ENCODE measurements at places on chromosomes 12 and 14.

- no peak for DNase-seq
Observed at GRCh38 chr14:83253870-83254269, 1720.2 kb upstream of the SEL1L start.

GRCh38 chr12:107570721-107571120, 114.9 kb upstream of the PWP1 start:
- no peak for DNase-seq

DNA sequence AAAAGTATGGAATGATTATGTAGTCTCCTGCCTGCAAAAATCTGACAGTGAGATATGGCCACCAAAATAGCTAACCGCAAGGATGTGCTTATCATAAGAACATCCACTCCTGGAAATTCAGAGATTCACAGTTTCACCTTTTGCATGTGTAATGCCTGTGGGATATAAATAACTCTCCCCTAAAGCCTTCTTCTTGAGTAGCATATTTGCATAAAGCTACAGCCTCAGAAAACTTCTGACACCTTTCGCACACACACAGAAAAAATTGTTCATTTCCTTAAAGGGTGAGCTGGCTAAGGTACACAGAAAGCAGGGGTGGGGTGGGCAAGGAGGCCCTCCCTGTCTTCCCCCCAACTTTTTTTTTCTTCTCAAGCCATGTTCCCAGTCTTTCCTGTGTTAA, 3.1 kb upstream of the IGF1 start:
- no peak for DNase-seq

DNA sequence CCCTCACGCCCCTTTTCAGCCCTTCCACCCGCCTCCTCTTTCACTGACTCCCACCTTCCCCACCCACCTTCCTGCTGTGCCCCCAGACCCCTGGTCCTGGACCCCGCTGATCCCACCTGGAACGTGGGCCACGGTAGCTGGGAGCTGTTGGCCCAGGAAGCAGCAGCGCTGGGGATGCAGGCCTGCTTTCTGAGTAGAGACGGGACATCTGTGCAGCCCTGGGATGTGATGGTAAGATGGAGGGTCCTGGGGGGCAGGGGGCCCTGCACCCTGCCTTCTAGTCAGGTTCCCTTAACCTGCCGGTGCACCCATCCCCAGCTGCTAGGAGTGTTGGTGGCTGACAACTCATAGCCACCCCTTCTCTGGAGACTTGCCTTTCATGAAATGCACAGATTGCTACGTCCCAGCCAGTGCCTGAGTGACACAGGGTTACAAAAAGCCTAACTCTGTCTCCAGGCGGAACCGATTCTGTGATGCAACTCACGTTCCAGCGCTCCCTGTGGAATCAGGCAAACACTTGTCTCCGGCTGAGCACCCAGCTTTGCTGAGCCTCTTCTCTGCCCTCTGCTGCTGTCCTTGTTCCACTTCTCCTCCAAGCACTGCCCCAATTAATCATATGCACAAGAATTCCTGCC, 15.0 kb upstream of the OAS2 start:
- no peak for DNase-seq

GRCh38 chr12:104699489-104700190, 242.9 kb downstream of the CHST11 start:
- no peak for DNase-seq

DNA sequence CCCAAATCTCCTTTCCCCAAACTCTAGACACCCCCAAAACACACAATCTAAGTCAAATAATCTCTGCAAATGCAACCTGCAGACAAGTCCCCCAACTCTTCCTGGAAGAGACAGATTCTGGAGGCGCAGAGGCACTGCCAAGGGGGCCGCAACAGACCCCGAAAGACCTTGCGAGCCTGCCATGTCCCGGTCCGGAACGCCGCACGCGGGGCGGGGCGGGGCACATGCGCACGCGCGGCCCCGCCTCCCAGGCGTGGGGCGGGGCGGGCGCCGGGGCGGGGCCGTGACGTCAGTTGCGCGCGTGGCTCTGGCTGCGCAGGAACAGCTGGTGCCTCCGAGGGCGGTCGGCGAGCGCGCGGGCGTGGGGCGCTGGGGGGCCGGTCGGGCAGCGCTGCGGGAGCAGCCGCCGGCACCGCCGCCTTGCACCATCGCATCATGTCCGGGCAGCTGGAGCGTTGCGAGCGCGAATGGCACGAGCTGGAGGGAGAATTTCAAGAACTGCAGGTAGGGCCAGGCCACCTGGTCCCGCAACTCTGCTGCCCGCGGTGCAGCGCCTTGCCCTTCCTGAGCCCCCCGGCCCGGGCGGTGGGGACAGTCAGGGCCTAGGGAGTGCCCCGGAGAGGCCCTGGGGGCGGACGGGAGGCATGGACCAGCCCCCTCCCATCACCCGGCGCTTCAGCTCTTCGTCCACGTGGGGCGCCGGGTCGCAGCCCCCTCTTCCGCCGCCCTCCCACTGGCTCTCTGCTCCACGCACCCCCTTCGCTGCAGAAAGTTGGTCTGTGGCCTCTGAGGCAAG, at the start of gene TMEM120B:
TSS of gene TMEM120B (plus strand) at position 292 of the 796 bp plus-strand sequence. CDS start at position 436, 144 bp downstream.
- peak; percentile 85 for DNase-seq

DNA sequence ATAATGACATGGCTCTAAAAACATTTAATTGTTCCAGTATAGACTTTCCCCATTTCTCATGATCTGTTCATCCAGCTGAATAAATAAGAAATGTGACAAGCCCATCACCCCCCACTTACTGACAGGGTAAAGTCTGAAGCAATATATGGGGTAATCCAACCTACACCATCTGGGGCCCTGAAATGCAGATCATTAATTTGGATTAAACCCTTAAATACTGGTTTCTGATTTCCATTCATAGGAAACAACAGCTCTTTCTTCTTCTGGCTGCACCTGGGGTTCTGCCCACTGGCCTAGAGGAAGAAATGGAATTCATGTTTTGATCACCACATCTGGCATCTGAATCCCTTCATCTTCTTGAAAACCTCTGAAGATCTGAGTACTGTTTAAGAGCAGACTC, 39.3 kb upstream of the ACSM4 start:
- DNase-seq, result no peak

DNA sequence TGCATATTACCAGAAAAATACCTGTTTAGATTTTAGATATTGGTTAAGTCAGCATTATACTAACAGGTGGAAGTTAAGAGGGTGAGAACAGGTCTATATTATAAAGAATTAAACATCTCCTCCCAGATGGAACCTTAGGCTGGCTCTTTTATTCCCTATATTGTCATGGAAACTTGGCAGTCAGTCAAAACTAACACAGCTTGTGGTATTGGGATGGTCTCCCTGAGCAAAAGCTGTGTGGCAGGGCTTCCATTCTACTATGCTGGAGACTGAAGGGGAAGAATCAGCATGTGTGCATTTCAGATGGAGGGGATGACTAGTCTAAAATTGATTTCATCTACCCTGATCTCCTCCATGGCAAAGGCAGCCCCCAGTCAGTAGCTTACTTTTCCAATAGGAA, 66.7 kb downstream of the SMOC1 start:
- DNase-seq, result no peak

- no peak for DNase-seq
Observed at GRCh38 chr12:57770734-57771133, 1.2 kb downstream of the METTL1 start.

DNA sequence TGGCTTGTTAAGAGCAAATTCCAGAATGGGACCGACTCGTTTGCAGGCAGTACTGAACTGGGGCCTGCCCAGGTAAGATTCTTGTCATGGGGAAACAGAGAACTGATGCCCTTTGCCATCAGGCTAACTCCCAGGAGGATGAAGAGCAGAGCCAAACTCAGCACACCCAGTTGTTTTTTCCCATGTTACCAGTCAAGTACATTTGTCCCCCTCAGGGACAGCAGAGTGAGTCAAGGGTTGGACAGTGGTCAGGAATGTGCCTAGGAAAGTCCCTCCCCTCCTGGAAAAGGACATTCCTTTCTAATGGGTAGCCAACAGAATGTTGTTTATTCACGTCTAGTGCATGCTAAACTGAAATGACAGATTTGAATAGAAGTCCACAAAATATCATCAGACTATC, 1.6 kb downstream of the ART4 start:
- no peak for DNase-seq

DNA sequence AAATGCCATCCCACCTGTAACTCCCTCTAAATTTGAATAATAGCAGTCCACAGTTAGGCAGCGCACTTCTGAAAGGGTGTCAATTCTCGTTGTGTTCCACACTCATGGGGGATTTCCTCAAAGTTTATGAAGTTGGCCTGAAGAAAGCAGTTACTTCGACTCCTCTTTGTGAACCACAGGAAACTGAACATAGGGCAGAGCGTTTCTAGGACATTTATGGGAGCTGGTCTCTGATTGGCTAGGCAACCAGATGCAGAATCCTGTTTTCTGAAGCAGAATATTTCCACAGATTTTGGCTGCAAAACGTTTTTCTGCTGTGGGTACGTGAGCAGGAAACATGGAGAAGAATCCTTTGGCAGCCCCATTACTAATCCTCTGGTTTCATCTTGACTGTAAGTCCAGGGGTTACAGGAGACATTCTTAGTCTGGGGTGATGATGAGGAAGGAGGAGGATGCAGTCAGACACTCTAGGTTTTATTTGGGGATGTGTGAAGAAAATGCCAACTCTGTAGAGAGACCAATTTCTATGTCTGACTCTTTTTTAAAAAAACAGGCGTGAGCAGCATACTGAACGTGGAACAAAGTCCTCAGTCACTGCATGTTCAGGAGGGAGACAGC, 431.5 kb upstream of the OR4E1 start:
- no peak for DNase-seq
